ENCODE measurements at places on chromosomes 16 and 17. TPM values are rescaled to one million over a fixed set of nuclear protein-coding genes. Genes with fewer than 3 reads are reported as not detected.

Gene NPIPB6
- 2.1 TPM for total RNA-seq

Gene STRADA
- 38.0 TPM for total RNA-seq

Gene SPHK1
- total RNA-seq, result 4.6 TPM

Gene SSTR5
- total RNA-seq, result 7.2 TPM

Gene KRTAP17-1
- total RNA-seq, result not detected

Gene CCR7
- total RNA-seq, result 0.69 TPM

Gene PTGES3L
- 1.7 TPM for total RNA-seq

Gene TNFSF12
- 12.3 TPM for total RNA-seq

Gene ZPBP2
- not detected for total RNA-seq

Gene P2RX1
- total RNA-seq, result not detected

Gene GPR139
- not detected for total RNA-seq

Gene CASKIN1
- total RNA-seq, result 5.9 TPM

Gene CBX2
- total RNA-seq, result 28.3 TPM

Gene SPNS3
- total RNA-seq, result 0.37 TPM

Gene HES7
- total RNA-seq, result 0.61 TPM

Gene FA2H
- total RNA-seq, result 11.1 TPM

Gene GUCY2D
- total RNA-seq, result 1.4 TPM

Gene ZFHX3
- 6.3 TPM for total RNA-seq
